ENCODE measurements at places on chromosomes 7 and 10. TPM values are rescaled to one million over a fixed set of nuclear protein-coding genes. Genes with fewer than 3 reads are reported as not detected.

- DNase-seq: no peak
- H3K27ac ChIP-seq: no peak overlapping the region
- no peaks in the 10 kb centered on the region for H3K27me3 ChIP-seq
- H3K4me3 ChIP-seq: no peak overlapping the region
These were observed 81.3 kb downstream of the PRKCQ start for GRCh38 chr10:6498771-6499170.

GRCh38 chr10:132943791-132944404, 1.5 kb upstream of the CFAP46 start:
- H3K27me3 ChIP-seq: no peaks in the 10 kb centered on the region
- H3K27ac ChIP-seq: no peak overlapping the region
- no peak overlapping the region for H3K4me3 ChIP-seq

ANKRD61 gene
- 0.18 TPM for total RNA-seq

GRCh38 chr10:69911613-69912528, 110.2 kb downstream of the COL13A1 start:
- no peaks in the 10 kb centered on the region for H3K27me3 ChIP-seq
- no peak overlapping the region for H3K4me3 ChIP-seq
- no peaks in the 10 kb centered on the region for H3K36me3 ChIP-seq
- DNase-seq: no peak
- H3K4me1 ChIP-seq: no peaks in the 10 kb centered on the region

NUDT1 gene
- total RNA-seq: 10.2 TPM

DNA sequence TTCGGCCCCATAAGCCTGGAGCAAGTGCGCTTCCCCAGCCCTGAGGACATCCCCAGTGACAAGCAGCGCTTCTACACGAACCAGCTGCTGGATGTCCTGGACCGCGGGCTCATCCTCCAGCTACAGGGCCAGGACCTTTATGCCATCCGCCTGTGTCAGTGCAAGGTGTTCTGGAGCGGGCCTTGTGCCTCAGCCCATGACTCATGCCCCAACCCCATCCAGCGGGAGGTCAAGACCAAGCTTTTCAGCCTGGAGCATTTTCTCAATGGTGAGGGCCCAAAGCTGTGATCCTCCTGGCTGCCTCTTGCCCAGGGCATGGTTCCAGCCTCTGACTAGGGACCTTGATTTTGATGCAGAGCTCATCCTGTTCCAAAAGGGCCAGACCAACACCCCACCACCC, 10.1 kb downstream of the IRF5 start:
- no peak for DNase-seq
- no peaks in the 10 kb centered on the region for H3K27me3 ChIP-seq
- H3K4me3 ChIP-seq: no peak overlapping the region

- no peak overlapping the region for H3K4me3 ChIP-seq
- DNase-seq: no peak
- no peaks in the 10 kb centered on the region for H3K36me3 ChIP-seq
- no peak overlapping the region for H3K27ac ChIP-seq
- no peaks in the 10 kb centered on the region for H3K4me1 ChIP-seq
These were observed 175.2 kb upstream of the PPP2R2D start for GRCh38 chr10:131725581-131726069.

ITGB8 gene
- 11.1 TPM for total RNA-seq

GRCh38 chr7:97865104-97865503, 7.1 kb downstream of the ASNS start:
- no peaks in the 10 kb centered on the region for H3K36me3 ChIP-seq
- H3K27ac ChIP-seq: no peak overlapping the region
- H3K27me3 ChIP-seq: no peaks in the 10 kb centered on the region

GRCh38 chr10:130254662-130255061, 118.5 kb downstream of the GLRX3 start:
- H3K4me3 ChIP-seq: no peak overlapping the region
- no peaks in the 10 kb centered on the region for H3K36me3 ChIP-seq
- no peak for DNase-seq
- no peaks in the 10 kb centered on the region for H3K4me1 ChIP-seq
- no peak overlapping the region for H3K27ac ChIP-seq
- H3K27me3 ChIP-seq: no peaks in the 10 kb centered on the region

DNA sequence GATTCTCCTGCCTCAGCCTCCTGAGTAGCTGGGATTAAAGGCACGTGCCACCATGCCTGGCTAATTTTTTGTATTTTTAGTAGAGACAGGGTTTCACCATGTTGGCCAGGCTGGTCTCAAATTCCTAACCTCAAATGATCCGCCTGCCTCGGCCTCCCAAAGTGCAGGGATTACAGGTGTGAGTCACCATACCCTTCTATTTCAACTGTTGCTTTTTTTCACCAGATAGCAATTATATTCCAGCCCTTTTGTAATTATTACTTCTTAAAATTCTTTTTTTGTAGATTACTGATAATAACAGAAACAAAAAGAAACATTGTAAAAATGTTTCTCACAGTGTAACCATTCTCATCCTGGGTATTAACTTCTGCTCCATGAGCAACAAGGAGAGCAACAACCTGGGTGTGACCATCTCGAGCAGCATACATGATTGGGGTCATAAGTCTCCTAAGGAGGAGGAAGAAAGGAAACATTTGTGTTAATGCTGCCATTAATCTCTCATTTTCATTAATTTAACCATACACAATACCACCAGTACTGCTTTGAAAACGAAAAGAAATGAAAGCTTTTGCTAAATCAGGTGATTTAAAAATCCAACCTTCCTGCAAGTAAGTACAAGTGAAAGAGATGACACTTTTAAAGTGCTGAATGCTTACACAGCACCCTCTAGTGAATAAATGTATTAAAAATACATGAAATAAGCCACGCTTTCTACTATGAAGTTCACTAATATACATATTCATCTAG, 41.8 kb downstream of the ASZ1 start:
- H3K4me1 ChIP-seq: no peaks in the 10 kb centered on the region
- peak; percentile 27 for DNase-seq
- no peaks in the 10 kb centered on the region for H3K27me3 ChIP-seq
- H3K4me3 ChIP-seq: no peak overlapping the region
- no peaks in the 10 kb centered on the region for H3K36me3 ChIP-seq

ERVW-1 gene
- 0.19 TPM for total RNA-seq

DNA sequence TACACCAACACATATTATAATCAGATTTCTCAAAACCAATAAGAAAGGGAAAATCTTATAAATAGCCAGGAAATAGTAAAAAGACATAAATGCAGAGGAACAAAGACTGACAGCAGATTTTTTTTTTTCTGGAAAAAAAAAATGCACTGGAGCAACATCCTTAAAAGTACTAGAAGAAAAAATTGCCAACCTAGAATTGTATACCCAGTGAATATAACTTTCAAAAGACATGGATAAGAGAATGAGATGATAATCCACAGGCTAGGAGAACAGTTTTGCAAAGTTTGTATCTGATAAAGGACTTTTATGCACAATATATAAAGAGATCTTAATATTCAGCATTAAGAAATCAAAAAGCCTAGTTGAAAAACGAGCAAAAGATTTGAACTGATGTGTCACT, 554.0 kb downstream of the AUTS2 start:
- no peaks in the 10 kb centered on the region for H3K27me3 ChIP-seq
- DNase-seq: no peak
- no peaks in the 10 kb centered on the region for H3K36me3 ChIP-seq
- H3K4me1 ChIP-seq: no peaks in the 10 kb centered on the region

DNA sequence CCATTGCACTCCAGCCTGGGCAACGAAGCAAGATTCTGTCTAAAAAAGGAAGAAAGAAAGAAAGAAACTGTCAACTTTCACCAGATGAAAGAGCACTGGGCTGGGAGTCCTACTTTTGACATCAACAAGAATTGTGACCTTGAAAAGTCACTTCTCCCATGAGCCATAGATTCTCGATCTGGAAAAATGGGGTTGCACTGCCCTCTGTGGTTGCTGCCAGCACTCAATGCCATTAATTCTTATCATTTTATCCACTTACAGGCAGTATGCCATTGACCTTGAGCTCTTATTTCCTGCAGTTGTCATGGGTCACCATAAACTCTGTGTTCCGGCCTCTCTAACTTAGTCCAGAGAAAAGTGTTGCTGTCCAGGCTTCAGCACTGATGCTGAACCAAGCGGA, 137.2 kb downstream of the NOC3L start:
- no peak overlapping the region for H3K4me3 ChIP-seq
- no peak for DNase-seq
- no peaks in the 10 kb centered on the region for H3K27me3 ChIP-seq
- H3K27ac ChIP-seq: no peak overlapping the region

ATOH7 gene
- 0.19 TPM for total RNA-seq

GRCh38 chr10:53260213-53260612, 487.6 kb upstream of the MBL2 start:
- H3K4me1 ChIP-seq: no peaks in the 10 kb centered on the region
- no peak for DNase-seq
- no peaks in the 10 kb centered on the region for H3K27me3 ChIP-seq
- no peak overlapping the region for H3K27ac ChIP-seq
- H3K4me3 ChIP-seq: no peak overlapping the region

GRCh38 chr10:97362310-97363033, 27.9 kb upstream of the FRAT2 start:
- no peaks in the 10 kb centered on the region for H3K4me1 ChIP-seq
- DNase-seq: no peak
- peaks cover 22% of the 10 kb centered on the region for H3K36me3 ChIP-seq
- H3K27me3 ChIP-seq: no peaks in the 10 kb centered on the region
- no peak overlapping the region for H3K27ac ChIP-seq

TRIM8 gene
- total RNA-seq: 103 TPM

GRCh38 chr7:112989531-112989930, 97.1 kb downstream of the GPR85 start:
- H3K4me3 ChIP-seq: no peak overlapping the region
- H3K27me3 ChIP-seq: no peaks in the 10 kb centered on the region
- H3K4me1 ChIP-seq: peaks cover 13% of the 10 kb centered on the region
- DNase-seq: peak; percentile 34
- H3K36me3 ChIP-seq: no peaks in the 10 kb centered on the region

GRCh38 chr7:140229101-140229525, 52.3 kb upstream of the KDM7A start:
- H3K36me3 ChIP-seq: no peaks in the 10 kb centered on the region
- peaks cover 21% of the 10 kb centered on the region for H3K27me3 ChIP-seq
- H3K4me3 ChIP-seq: no peak overlapping the region
- peaks cover 7% of the 10 kb centered on the region for H3K4me1 ChIP-seq
- no peak overlapping the region for H3K27ac ChIP-seq
- no peak for DNase-seq

DNA sequence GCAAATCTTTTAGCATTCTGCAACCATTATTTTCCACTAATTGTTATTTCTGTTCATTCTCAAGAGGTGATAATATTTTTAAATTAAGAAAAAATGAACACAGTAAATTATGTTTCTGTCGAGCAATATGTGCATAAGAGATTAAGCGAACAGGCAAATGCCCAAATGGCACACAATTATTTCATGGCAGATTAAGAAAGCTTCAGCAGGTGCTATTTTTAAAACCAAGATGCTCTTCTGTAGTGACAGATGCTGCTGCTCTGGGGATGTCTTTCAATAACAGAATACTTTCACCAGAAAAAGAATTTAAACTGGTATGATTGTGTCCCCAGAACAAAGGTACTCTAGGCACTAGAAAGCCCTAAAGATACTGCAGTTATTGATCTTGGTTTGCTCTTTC, 412.7 kb upstream of the SORCS1 start:
- no peak for DNase-seq
- H3K4me3 ChIP-seq: no peak overlapping the region
- no peak overlapping the region for H3K27ac ChIP-seq
- H3K27me3 ChIP-seq: no peaks in the 10 kb centered on the region

DNA sequence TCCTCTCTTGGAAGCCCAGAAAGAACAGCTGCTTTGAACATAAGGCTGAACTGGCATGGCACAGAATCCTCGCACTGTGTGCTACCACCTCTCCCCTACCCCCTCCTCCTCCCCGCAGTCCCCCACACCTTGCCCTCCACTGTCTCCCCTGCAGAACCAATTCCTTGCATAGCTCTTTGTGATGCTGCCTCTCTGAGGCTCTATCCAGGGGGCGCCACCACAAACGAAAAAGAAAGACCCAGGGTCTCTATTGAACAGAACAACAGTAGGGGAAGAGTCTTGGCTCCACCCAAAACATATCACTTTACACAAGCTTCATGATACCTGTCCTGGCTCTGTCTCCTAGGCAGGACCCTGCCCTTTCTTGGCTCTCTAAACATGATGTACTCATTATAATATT, 26.2 kb upstream of the EBLN1 start:
- no peak overlapping the region for H3K4me3 ChIP-seq
- no peak for DNase-seq
- no peaks in the 10 kb centered on the region for H3K27me3 ChIP-seq

DNA sequence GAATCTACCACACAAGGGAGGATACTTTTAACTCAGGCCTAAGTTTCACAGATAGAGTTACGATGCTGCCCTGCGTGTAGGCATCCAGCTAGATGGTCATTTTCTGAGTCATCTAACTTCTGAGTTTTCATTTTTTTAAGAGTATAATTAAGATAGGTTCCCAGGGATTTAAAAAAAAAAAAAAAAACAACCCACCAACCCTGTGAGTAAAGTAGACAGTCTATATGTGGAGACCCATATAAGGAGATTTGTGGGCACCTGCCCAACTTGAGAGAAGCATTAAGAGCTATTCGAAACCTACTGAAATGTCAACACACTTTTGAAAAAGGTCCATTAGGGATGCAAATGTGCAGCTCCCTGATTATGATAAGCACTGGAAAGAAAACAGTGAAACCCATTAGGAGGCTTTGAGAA, 257.3 kb downstream of the TRIL start:
- H3K27ac ChIP-seq: no peak overlapping the region
- peak; percentile 32 for DNase-seq

GRIFIN gene
- total RNA-seq: not detected

DNA sequence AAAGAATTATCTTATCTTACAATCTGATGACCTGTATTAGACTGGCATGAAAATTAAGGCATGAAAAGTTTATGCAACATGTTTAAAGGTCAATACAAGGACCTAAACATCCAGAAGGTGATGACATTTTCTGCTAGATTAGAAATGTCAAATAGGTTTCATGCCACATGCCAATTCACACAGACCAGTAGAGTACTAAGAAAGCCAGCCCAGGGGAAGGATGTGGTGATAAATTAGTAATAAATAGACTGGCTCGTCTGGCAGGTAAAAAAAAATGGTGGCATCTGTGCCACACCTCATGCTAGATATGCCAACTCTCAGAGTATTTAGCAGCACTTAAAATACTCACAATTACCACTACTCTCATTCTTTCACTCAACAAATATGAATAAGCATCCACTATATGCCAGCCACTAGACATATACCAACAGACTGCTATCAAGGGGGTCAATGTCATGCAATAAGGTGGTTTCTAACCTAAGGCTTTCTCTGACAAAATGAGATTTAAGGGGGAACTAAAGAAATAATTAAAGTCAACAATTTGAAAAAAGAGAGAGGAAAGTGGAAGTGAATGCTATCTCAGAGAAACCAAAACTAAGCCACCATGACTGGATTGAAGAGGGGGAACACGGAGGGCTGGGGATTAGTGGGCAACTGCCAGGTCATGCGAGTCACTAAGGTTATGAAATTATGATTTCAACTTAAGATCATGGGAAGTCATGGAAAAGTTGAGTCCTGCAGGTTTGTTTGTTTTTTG, 83.5 kb downstream of the SGMS1 start:
- H3K4me1 ChIP-seq: peaks cover 8% of the 10 kb centered on the region
- no peaks in the 10 kb centered on the region for H3K36me3 ChIP-seq
- no peak for DNase-seq
- H3K27ac ChIP-seq: no peak overlapping the region

GRCh38 chr10:58320351-58321049, 14.3 kb upstream of the UBE2D1 start:
- DNase-seq: no peak
- no peak overlapping the region for H3K27ac ChIP-seq
- H3K4me3 ChIP-seq: no peak overlapping the region
- no peaks in the 10 kb centered on the region for H3K36me3 ChIP-seq
- no peaks in the 10 kb centered on the region for H3K4me1 ChIP-seq

PPP1R17 gene
- not detected for total RNA-seq
